CD4-positive, alpha-beta T cell treated with Interleukin-21 for 1 hour (primary cell): ENCODE measurements at places on chromosomes 2 and 18.

DNA sequence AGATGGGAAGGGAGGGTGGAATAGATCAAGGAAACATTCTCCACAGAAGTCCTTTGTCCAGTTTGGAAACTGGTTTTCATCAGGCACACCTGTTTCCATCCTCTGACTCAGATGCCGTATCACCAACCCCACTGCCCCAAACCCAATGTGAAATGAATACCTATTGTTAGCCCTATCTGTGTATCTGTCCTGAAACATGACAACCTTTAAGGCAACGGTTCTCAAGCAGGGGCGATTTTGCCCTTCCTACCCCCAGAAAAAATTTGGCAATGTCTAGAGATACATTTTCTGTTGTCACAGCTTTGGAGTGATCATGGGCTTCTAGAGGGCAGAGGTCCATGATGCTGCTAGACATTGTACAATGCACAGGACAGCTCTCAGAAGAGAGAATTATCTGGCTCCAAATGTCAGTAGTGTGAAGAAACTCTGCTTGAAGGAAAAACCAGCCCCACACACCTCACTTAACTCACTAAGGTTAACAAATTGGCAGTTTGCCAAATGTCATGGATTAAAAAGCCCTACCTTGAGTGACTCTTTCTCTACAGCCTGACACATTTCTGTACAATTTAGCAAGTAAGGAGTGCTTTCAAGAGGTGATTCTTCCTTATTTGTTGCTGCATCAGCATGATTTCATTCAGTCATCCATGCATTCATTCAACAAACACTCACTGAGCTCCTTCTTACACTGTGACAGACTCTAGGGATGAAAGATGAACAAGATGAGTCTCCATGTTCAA lies 3.4 kb downstream of the SCTR start:
- DNase-seq: no peak

- DNase-seq: no peak
Observed at GRCh38 chr2:172398440-172398839, 28.9 kb upstream of the ITGA6 start.

DNA sequence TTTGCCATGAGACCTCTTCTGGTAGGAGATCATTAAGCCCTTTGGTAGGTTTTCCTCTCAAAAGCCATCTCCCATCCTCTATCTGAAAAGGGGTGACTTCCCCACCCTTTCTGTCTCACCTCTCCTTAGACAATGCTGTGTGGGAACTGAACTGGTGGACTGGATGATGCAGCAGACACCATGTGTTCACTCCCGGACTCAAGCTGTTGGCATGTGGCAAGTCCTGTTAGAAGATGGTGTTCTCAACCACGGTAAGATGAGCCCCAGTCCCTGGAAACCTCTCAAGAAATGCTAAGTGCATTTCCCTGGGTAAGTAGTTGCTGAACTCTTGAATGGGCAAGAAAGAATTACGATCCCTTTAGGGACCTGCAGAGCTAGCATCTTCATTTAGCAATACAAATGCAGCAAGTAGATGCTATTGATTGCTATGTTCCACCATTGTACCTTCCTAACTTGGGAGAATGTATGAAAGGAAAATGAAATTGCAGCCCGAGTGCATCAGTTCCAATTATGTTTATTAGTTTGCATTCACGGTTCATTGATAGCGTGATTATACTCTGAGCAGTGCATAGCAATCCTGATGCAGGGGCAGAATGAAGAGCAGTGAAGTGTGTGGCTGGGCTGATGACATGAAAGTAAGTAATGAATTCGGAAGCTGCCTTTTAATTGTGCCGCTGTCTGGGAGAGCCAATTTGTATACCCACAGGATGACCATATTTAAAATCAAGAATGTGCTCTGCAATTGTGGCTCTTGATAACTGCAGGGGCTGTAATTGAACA lies 110.0 kb upstream of the MAP3K20 start:
- DNase-seq: no peak

GRCh38 chr18:24490539-24490938 lies 30.1 kb downstream of the HRH4 start:
- no peak for DNase-seq

DNA sequence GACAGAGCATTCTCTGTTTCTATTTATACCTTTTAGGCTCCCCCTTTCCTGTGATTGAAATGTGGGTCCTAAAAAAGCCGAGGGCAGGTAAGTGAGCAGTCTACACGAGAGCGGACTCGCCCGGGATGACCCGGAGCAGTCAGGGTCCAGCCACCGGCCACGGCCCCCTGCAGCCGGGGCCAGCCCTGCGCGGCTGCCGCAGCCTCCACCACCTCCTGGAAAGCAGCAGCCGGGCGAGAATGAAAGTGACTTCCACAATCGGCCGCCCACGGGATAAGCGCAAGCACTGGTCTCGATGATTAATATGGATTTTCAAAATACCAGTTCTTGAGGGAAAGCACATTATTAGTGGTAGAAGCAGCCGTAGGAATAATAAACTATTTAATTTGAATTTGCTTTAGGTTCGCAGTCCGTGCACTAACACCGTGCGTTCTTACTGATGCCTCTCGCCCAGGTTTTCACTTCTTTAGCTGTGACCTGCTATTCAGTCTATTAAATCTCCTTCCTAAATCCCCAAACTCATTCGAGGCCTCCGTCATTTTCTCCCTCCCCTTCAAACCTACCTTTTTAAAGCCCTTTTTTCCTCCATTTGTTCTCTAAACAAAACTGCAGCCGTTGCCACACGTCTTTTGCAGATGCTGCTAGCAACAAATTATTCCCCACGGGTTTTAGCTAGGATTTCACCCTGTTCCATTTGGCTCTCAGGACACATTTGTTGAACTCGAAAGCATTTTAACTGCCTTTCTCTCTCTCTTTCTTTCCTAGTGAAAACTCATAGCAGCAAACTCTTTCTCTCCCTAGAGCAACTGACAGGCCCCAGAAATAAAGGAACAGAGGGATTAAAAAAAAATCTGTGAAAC lies 1015.1 kb upstream of the PIK3C3 start:
- no peak for DNase-seq
